Stimulated activated CD4-positive, alpha-beta T cell treated with anti-CD3 and anti-CD28 coated beads, Interleukin-1b, Interleukin-23, amount 100 ng/mL, for 48 hours (primary cell): ENCODE measurements at places on chromosomes 4 and X.

DNA sequence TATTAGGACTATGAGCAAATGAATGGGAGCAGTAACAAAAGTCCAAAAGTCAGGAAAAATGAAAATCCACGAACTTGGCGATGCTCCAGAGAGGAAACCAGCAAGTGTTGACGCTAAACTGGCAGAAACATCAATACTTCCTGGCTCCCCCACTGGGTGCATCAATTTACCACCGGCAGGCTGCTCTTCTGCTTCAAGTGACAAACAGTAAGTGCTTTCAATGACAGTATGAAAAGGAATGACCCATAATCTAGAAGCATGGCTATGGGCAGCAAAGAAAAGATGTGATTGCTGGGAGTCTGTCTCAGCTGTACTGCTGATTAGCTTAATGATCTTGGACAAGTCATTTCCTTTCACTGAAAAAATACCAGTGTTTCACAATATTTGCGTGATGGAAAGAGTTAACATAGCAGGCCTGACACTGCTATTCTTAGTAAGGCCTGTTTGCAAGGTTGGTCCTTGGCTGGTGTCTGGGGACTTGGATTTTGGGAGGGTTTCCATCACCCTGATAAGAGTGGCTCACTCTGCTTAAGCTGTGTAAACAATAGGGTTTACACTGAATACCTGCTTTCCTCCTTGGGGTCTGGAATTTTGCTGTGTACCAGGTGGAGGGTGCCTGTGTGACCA is 8.7 kb downstream of the ATP11C start:
- no peak for DNase-seq

DNA sequence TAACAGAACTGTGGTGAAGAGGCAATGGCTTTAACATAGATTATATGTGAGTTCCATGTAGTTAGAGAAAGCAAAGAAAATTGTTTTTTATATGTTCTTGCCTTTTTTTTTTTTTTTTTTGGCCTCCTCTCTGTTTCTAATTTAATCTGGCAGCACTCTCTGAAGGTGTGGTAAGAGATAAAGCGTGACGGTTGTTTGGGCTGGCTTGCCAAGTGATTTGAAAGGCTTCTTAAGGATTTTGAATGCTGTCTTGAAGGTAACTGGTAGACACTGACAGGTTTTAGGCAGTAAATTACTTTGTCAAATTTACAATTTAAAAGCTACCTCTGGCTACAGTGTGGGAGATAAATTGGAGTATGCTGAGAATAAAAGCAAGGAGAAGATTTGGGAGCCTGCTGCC is 269.3 kb upstream of the HS3ST1 start:
- DNase-seq = no peak

GRCh38 chr4:38145741-38146140 is 185.5 kb downstream of the PTTG2 start:
- DNase-seq = no peak

- DNase-seq = no peak
Measured at GRCh38 chr4:65943076-65943475, 272.8 kb upstream of the EPHA5 start.

DNA sequence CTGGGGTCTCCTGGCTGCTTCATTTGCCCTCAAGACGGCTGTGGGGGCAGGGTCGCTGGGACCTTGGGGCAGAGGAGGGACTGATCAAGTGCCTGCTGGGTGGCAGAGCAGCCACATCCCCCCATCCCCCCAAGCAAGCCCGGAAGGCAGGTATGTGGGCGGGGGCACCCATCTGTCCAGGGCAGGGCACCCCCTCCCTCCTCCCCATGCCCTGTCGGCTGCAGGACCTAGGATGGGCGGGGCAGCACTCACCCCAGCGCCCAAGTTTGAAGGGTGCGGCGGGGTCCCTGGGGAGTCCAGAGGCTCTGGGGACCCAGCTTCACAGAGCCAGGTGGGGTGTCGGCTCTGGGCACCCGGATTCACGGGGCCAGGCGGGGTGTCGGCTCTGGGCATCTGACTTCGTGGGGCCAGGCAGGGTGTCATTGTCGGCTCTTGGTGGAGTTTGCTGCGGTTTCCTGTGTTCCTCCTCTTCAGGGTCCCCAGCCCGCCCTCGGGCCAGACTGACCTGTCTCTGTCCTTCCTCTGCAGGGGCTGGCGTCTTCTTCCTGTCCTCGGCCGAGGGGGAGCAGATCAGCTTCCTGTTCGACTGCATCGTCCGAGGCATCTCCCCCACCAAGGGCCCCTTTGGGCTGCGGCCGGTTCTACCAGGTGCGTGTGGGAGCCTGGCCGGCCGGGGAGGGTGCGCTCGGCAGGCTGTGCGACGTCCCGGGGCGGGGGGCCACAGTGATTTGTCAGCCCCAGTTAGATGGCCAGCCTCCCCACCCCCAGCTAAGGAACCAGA is 22.1 kb downstream of the DOK7 start:
- DNase-seq = no peak

- DNase-seq = no peak
Measured at GRCh38 chr4:57591073-57591472, 480.9 kb upstream of the IGFBP7 start.

DNA sequence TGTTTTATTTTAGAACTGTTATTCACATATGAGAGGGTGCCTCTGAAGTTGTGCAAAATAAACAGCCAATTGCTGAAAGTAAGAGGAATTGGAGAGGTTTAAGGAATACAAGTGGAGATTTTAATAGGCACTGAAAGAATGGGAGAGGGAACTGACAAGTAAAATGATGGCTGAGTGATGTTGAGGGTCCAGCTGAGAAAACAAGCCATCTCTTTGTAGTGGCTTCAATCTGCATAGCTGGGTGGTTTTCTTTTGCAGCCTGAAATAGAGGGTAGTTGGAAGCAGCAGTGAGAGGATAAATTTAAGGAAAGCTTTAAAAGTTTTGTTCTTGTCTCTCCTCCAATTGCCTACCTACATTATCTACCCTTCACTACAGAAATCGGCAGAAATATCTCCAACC is 106.7 kb upstream of the DGKK start:
- no peak for DNase-seq
